Smooth muscle cell of the pulmonary artery (primary cell): ENCODE measurements at places on chromosomes 5 and 9. TPM values are rescaled to one million over a fixed set of nuclear protein-coding genes. Genes with fewer than 3 reads are reported as not detected.

GRXCR2 gene
- total RNA-seq, result not detected in 2 replicates

EDIL3 gene
- 324 and 430 TPM in 2 replicates for total RNA-seq

SLC26A2 gene
- total RNA-seq, result 19.2 and 21.4 TPM in 2 replicates

PCDHGB1 gene
- 2.2 and 3.8 TPM in 2 replicates for total RNA-seq

MCIDAS gene
- not detected in 2 replicates for total RNA-seq

PARP8 gene
- 21.5 and 31.8 TPM in 2 replicates for total RNA-seq
